ELF-1 (cell line): ENCODE measurements at places on chromosomes 3 and 15.

DNA sequence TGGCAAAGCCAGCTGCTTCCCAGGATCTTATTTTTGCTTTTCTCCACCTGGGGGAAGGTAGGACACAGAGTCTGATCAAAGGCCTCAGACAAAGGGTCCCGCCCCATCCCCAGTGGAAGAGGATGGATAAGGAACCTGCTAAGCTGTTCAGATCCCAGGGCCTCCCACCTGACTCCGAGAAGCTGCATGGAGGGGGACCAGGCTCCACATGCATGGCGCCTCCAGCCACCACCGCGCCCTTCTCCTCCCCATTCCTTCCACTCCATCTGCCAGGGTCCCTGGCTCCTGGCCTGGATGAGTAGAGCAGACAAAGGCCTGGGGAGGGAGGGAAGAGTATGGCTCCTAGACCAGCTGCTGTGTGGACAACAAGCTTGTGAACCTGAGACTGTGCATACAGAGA lies 20.0 kb upstream of the CRABP1 start:
- no peak for DNase-seq

- no peak for DNase-seq
Observed at GRCh38 chr3:102447272-102447671, 12.5 kb downstream of the ZPLD1 start.

DNA sequence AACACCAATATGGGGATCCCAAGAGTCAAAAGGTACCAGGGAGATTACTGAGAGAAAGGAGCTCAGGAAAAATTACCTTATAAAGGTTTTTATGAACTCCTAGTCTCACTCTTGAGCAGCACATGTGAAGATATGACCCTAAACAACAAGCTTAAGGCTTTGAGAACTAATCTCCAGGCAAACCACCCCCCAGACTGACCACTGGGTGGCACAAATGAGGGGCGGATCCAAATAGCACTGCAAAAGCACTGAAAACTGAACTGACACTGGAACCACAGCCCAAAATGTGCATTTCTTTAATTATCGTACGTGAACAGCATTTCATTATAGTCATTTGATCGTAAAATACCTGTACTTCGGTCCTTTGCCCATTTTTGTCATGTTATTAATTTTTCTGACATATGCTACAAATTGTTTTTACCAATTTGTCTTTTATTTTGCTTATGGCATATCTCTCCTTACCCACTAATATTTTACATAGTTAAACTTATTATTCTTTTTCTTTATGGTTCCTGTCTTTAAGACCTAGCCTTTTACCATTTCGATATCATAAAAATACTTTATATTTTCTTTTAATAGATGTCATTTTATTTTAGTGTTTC lies 31.5 kb upstream of the TFDP2 start:
- DNase-seq, result peak; percentile 30

DNA sequence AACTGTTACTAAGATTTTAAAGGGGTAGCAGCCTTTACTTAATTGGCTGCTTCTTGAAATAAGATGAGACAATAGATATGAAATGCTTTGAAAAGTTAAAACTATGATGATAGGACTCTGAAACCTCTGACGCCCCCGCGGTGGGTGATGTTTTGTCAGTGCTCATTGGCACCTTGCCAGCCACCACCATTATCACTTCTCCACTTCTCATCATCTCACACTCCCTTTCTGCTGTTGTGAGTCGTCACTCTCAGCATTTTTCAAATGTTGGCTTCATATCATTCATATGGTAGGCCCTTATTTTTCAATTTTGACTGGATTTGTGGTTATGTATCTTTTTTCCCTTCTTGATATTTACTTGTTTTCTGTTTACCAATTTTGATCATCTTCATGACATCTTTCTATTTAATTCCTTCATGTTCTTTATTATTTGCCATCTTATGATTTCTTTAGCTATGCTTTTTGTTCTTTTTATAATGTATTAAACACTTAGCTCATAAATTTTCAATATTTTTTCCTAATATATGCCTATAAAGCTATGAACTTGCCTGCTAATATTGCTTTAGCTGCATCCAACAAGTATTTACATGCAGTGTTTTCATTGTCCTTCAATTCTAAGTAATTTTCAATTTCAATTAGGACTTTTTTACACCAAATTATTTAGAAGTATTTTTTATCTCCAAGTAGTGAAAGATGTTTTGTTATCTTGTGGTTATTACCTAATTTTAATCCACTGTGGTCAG lies 30.3 kb upstream of the SKOR1 start:
- no peak for DNase-seq

GRCh38 chr15:90463381-90463780 lies 66.3 kb upstream of the CRTC3 start:
- no peak for DNase-seq

- no peak for DNase-seq
Observed at GRCh38 chr3:73009008-73009407, 12.4 kb downstream of the PPP4R2 start.

GRCh38 chr3:144930431-144930830 lies 958.8 kb downstream of the DIPK2A start:
- no peak for DNase-seq

GRCh38 chr3:45516829-45517228 lies 77.7 kb upstream of the LIMD1 start:
- DNase-seq, result no peak

- no peak for DNase-seq
Observed at GRCh38 chr3:127099982-127100381, 92.9 kb upstream of the PRR23E start.

- peak; percentile 36 for DNase-seq
Observed at GRCh38 chr15:67827562-67828277, 2.4 kb downstream of the SKOR1 start.

GRCh38 chr3:172641291-172641690 lies 69.6 kb downstream of the NCEH1 start:
- DNase-seq, result no peak

GRCh38 chr3:72447059-72447946 lies 400.9 kb downstream of the SHQ1 start:
- DNase-seq, result peak; percentile 95

- DNase-seq, result no peak
Observed at GRCh38 chr3:35263477-35263876, 375.8 kb upstream of the ARPP21 start.

DNA sequence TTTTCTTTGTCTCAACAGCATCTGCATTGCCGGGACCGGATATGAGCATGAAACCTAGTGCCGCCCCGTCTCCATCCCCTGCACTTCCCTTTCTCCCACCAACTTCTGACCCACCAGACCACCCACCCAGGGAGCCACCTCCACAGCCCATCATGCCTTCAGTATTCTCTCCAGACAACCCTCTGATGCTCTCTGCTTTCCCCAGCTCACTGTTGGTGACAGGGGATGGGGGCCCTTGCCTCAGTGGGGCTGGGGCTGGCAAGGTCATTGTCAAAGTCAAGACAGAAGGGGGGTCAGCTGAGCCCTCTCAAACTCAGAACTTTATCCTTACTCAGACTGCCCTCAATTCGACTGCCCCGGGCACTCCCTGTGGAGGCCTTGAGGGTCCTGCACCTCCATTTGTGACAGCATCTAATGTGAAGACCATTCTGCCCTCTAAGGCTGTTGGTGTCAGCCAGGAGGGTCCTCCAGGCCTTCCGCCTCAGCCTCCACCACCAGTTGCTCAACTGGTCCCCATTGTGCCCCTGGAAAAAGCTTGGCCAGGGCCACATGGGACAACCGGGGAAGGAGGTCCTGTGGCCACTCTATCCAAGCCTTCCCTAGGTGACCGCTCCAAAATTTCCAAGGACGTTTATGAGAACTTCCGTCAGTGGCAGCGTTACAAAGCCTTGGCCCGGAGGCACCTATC lies 5.0 kb downstream of the NUTM1 start:
- DNase-seq, result no peak

- no peak for DNase-seq
Observed at GRCh38 chr3:63934041-63934866, 22.1 kb upstream of the SCAANT1 start.

DNA sequence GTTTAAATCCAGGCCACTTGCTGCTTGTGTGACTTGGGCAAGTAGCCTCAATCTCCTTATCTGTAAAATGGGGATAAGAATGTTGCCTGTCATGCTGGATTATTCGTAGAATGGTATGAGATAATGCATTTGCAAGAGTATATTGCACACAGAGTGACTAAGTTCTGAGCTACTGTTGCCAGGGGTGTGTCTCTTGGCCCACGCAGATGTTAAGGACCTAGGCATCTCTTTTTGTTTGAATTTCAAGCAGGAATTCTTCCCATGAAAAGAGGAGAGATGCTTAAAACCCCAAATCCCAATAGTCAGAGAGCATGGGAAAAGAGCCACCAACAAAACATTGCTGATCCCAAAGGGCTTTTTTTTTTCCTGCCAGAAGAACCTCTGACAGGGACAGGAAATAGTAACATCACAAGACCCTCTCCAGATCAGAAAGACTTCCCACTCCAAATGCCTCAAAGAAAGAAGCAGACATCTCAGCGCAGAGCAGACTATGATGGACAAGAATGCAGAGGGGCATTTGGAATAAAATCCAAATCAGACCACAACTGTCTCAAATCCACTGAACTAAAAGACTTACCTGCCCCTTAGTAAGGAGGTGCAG lies 90.5 kb downstream of the MRPL46 start:
- no peak for DNase-seq

DNA sequence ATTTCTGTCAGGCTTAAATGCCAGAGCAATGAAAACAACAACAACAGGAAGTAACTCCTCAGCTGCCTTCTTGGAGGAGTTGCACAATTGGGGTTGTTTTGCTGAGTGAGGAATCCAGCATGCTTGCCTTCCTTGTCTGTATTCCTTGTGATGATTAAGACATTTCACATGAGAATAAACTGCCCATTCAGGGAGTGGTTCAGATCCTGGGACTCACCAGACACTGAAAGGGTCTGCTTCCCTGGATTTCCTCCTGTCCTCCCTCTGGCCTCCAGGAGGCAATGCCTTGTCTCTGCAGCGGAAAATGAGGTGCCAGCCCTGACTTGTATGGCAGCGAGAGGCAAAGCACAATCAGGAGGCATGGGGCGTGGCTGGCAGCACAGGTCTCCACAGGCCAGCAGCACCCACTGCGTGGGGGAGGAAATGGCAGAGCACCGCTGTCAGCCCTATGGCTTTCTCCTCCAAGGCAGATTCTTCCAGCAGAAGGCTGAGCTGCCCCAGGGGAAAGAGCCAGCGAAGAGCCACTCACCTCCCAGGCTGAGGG lies 41.5 kb downstream of the RBP2 start:
- peak; percentile 61 for DNase-seq

DNA sequence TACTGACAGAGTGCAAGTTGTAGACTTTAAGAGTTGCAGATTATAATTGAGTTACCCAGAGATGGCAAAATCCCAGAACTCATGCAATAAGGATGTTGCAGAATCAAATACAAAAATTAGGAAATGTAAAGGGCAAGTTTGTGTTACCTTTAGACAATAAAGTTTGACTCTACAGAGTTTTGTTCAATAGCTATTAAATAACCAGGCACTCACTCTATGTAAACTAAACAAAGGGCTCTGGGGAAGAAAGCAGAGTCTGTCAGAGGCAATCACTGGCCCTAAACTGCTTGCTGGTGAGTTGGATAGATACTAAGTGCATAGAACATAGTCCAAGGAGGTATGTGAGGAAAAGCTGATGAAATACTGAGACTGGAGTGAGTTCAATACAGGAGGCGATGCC lies 40.0 kb upstream of the PLCL2 start:
- no peak for DNase-seq

GRCh38 chr3:133413161-133414020 lies 13.5 kb downstream of the BFSP2 start:
- DNase-seq, result peak; percentile 23

DNA sequence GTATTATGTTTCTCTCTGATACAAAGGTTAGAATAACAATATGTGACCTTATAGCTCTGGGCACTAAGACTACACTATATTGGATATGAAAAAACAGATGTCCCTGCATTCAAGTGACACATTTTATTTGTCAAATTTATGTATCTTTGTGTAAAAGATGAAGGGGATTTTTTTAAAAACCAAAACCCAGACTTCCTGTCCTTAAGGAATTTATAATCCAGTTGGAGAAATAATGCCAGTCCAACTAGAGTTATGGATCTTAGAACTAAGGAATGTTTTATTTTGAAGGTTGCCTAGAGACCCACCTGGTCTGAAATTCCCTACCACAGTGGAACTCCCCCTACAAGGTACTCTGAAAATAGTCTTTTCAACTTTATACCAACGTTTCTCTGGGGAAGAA lies 33.3 kb upstream of the PIK3CB start:
- DNase-seq, result no peak

DNA sequence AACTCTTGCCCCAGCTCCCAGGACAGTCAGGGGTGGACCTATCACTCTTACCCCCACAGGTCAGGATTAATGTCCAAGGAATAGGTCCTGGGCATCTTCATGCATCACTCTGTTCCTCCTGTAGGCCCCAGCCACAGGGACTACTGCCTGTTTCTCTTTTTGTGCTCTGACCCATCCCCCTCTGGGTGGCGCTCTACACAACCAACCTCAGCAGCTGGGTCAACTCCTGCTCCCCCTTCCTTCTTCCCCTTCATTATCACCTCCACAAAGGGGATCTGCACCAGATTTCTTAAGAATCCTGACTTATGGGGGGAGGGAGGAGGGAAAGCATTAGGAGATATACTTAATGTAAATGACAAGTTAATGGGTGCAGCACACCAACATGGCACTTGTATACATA lies 12.2 kb upstream of the TRANK1 start:
- DNase-seq, result no peak

- DNase-seq, result no peak
Observed at GRCh38 chr3:53828581-53828980, 17.6 kb downstream of the CHDH start.

- DNase-seq, result no peak
Observed at GRCh38 chr3:127141921-127142730, 50.8 kb upstream of the PRR23E start.

DNA sequence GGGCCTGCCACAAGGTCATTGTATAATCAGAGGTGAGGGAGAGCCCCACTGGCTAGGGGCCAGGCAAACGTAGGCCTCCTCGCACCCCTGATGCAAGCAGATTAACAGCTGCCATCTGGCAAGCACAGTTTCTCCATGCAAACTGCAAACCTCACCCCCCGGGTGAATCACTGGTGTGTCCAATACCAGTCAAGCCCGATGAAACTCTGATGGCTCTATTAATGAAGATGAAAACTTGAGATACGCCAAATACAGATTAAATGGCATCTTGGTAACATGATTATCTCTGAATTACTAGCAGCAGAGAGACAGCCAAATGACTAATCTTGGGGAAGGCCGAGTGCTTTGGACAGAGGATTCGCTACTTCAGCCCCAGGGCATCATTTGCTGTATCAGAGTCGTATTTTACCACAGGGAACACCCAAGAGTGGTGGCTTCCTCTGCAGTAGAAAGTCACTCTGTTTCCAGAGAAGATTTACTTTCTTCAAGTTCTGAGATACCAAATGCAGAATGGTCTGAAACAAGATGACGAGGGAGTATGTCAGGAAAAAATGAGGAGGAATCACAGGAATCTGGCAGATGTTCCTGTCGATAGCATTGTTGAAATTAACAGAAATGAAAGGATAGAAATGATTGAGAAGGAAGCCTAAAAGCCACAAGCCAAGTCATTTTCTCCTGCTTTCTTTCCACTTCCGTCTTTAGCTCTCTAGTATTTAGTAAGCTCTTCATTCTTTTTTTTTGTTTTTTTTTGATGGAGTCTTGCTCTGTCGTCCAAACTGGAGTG lies 96.2 kb upstream of the NR2F2 start:
- DNase-seq, result no peak
